Suprapubic skin (tissue), 4 donors: ENCODE measurements at places on chromosomes 2 and 18. TPM values are rescaled to one million over a fixed set of nuclear protein-coding genes. Genes with fewer than 3 reads are reported as not detected.

Gene MFSD2B
- not detected for total RNA-seq

Gene KLHL14
- total RNA-seq: 0.24 TPM

Gene ZAP70
- total RNA-seq: 1.5 TPM

Gene KCNG2
- not detected for total RNA-seq

Gene CACNB4
- total RNA-seq: 13.7 TPM

Gene MALT1
- total RNA-seq: 36.0 TPM
